CD4-positive, alpha-beta T cell treated with Interleukin-21 for 1 hour (primary cell): ENCODE measurements at places on chromosomes 16 and 17.
A peak's percentile ranks its signal among the peaks of the same experiment; 100 is the strongest.

DNA sequence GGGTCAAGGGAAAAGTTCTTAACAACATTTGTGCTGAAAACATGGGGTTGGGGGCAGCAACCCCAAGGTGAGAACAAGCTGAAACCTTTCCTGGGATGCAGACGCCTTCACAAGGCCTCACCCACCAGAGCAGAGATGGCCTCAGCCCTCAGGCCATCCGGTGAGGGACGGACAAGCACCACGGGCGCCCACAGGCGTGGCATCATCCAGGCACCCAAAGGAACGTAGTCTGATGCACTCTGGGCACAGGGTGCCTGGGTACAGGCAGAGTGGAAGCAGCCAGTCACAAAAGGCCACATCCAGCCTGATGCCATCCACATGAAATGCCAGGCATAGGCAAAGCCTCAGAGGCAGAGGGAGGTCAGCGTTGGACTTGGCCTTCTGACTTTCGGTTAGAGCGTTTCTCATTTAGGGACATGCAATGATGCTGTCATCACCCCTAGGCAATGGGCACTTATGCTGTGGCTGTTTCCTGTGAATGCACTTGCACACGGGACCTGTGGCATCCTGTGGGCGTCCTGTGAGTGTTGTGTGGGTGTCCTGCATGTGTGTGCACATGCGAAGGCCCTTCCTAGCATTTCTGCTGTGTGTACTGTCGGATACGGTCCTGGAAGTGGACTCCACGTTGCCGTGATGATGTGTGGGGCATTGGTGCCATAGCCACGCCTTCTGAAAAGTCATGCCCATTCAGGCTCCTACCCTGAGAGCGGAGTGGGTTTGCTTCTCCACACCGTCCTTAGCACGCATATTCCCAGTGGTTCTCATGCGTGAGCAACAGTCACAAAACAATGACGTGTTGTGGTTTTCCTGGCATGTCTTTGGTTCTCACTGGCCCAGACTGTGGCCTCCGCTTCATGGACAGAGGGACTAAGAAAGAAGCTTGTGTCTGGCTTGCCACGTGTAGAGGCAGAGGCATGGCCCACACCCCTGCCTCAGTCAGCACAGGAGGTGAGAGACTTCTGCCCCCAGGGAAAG lies 52.7 kb upstream of the ZNF469 start:
- DNase-seq, result no peak

GRCh38 chr16:8849411-8850011 lies 19.3 kb downstream of the CARHSP1 start:
- DNase-seq, result no peak

DNA sequence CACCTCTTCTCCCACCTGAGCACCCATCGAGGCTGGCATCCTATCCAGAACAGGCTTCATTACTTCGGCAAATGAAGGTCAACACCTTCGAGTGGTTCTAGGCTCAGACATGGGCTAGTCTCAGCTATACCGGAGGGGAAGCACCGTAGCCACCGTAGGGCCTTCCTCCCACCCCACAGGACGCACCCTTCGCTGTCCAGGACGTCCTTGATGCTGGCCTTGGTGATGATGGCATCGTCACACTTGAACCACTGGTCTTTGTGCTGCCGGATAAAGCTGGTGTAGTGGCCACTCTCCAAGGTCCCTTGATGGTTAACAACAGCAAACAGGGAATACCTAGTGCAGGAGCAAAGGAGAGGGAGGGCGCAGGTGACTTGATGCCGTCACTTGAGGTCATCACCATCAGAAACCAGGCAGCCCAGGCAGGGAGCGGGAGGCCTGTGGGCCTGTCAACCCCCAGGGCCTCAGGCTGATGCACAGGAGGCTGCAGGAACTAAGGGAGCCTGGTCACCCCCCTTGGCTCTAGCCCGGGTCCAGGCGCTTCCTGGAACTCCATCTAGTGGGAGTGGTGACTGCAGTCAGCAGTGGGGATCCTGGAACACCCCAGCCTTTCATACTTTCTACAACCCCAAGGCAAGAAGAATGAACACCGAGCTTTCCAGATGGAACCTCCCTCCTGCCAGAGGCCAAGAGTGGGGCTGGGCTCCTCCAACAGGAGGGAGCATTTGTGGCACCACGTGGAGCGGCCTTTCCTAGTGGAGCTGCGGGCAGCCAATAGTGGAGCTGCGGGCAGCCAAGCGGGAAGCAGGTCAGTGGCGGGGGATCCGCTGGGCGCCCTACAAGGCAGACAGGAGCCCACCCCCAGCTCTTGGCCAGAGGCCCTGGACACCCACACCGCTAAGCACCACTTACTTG lies 38.5 kb downstream of the USP22 start:
- DNase-seq, result no peak

- DNase-seq, result peak; percentile 89
These were observed 725 bp downstream of the KRTAP16-1 start for GRCh38 chr17:41308251-41308917.

GRCh38 chr17:1422885-1423284 lies 22.9 kb upstream of the YWHAE start:
- no peak for DNase-seq

DNA sequence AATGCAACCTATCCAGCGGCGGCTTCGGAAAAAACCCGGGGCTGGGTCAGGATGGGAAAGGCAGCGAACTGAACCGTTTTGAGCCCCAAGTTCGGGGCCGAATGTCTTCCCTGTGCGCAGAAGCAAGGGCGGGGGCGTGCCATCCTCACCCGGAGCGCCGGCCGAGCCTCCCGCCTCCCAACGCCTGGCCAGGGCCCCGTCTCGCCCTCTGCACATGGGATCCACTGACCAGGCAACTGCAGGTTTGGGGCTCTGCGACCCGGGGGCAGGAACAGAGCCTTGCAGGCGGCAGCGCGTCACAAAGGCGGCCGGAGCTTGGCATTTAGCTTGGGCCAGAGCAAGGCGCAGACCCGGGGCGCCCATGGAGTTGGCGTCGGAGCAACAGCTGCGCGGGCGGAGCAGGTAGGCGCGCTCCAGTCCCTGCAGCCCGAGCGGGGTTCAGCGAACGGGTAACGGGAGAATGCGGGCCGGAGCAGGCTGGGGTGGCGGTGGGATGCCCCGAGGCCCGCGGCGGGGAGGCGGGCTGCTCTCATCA lies at the start of gene FBXO39:
Gene FBXO39 (plus strand): TSS at position 345 of the 535 bp plus-strand sequence. CDS start 3,654 bp downstream, outside the sequence.
- no peak for DNase-seq

GRCh38 chr16:13305019-13305755 lies 403.8 kb downstream of the SHISA9 start:
- DNase-seq, result no peak

DNA sequence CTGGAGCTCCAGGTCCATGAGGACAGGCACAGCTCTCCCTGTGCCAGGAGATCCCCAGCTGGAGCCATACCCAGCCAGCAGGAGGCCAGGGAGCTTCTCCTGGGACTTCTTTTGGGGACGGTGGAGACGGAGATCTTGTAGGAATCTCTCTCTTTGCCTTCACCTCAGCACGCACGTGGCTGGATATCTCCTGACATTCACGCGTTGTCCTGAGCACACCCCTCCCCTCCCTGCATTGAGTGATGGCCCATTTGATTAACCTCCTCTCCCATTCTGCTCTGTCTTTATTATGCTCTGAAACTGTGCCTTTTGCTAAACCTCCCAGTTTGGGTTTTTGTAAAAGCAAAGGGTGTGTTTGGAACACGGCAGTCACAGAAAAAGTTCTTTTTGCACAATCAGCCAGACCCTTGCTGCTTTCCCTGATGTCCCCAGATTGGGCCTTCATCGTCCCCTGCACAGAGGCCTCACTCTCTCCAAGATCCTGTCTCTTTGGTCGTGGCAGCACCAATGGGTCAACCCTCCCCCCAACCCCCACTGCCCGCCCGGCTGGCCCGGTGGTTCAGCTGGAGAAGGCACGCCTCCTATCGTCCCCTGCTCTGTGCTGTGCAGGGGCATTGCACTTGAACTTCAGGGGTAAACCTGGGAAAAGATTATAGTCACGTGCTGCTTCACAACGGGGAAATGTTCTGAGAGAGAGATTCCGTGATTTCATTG lies 32.5 kb upstream of the LGALS9 start:
- DNase-seq, result no peak

GRCh38 chr17:45296003-45296832 lies 20.6 kb downstream of the MAP3K14 start:
- peak; percentile 17 for DNase-seq

DNA sequence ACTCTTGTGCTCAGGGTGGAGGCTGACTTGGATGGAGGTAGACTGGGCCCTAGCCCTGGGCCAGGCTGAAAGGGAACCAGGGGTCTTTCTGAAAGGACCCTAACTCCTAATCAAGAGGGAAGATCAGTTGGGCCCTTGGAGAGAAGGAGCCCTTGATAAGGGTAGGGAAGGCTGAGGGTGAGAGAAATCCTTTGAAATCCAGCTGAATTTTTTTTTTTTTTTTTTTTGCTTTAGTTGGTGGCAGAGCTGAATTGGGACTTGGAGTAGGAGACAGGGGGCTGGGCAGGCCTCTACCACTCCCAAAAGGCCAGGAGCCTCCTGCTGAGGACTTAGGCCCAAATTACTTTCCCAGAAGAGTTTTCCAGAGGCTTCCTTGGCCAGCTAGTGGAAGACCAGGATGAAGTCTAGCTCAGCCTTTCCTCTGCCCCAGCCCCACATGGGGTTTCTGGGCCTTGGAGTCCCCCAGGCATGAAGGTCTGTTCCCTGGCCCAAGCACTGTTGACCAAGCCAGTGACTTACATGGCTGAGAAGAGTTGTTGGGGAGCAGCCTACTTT lies 643 bp upstream of the HOXB3 start:
- no peak for DNase-seq

- peak; percentile 42 for DNase-seq
These were observed 1.2 kb downstream of the GNA13 start for GRCh38 chr17:65055280-65055707.

GRCh38 chr17:66834919-66835454 lies at the start of gene CACNG5:
CACNG5 (plus strand) TSS chr17:66835117; CDS start chr17:66877333, 42,216 bp downstream.
- DNase-seq, result no peak

DNA sequence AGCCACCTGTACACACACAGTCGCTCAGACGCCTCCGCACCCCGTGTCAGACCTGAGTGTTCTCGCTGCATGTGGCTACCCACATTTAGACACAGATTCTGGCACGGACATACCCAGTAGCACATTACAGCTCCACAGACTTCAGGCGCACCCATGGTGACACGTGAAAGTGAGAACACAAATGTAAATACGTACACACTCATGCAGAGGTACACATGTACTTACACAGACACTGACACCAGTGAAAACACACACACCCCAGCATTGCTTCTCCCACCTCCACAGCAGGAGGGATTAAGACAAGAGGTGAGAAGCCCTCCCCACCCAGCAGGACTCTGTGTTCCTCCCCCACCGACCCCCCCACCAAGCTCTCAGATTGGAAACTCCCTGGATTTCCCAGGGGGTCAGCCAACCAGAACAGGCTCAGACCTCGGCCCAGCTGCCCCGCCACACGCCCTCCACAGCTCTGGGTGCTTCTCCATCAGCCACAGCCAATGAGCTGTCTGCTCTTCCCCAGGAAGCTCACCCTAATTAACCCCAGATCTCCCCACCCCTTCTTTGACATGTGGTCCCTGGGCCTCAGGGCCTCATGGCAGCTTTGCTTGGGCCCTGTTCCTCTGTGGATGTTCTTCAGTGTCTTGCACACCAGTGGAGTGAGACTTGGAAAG lies 5.3 kb upstream of the FOXN1 start:
- DNase-seq, result no peak

- DNase-seq, result peak; percentile 29
These were observed 211.1 kb upstream of the CHMP6 start for GRCh38 chr17:80780381-80781198.
